ENCODE measurements at places on chromosomes 3 and 15.

DNA sequence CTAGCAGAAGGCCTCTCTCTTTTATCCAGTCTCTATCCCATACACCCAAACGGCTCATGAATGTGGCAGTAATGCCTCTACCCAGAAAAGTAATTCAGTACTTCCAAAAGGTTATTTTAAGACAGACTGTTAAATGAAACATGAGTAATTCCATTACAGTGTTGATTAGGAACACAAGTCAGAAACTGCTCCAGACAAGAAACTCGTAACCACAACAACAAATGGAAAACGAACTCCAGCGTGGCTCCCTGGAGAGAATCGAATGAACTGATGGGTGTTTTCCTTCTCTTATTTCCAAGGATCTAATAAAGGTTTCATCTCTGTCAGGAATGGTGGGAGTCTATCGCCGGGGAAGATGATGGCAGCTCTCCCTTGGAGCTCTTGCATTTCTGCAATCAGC lies 228.4 kb downstream of the MAGI1 start:
- no peak for DNase-seq

DNA sequence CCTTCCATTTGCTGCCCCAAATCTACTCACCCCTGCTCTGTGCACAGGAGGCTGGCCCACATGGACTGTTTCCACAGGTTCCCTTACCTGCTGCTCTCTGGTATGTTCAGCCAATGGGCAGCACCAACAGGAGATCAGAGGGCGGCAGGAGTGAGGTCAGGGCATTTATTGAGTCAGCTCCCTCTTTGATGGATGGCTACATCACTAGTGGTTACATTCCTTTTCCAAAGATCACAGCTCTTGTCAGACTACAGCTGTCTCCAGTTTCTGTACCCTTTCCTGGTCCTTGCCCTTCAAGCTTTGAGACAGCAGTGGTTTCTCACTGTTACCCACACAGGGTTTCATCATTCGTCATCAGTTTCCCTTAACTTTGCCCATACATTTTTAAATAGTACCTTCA lies 325.1 kb downstream of the SUCLG2 start:
- DNase-seq, result no peak

GRCh38 chr3:11021611-11022011 lies 29.1 kb downstream of the SLC6A1 start:
- no peak for DNase-seq

DNA sequence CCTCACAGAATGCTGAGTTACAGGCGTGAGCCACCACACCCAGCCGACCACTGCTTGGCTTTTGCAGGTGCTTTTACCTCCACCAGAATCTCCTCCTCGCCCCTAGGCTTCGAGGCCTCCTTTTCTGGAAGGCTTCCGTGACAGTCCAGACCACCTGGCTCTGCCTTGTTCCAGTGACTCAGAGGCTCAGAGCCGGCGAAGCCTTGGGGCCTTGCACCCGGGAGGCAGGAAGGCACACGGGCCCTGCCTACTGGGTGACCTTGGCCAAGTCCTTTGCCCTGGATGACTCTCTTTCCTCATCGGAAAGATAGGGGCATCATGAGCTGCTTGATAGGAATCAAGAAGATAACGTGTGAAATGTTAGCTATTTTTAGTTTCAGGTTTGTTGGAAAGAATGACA lies 31.3 kb upstream of the FURIN start:
- DNase-seq, result no peak

DNA sequence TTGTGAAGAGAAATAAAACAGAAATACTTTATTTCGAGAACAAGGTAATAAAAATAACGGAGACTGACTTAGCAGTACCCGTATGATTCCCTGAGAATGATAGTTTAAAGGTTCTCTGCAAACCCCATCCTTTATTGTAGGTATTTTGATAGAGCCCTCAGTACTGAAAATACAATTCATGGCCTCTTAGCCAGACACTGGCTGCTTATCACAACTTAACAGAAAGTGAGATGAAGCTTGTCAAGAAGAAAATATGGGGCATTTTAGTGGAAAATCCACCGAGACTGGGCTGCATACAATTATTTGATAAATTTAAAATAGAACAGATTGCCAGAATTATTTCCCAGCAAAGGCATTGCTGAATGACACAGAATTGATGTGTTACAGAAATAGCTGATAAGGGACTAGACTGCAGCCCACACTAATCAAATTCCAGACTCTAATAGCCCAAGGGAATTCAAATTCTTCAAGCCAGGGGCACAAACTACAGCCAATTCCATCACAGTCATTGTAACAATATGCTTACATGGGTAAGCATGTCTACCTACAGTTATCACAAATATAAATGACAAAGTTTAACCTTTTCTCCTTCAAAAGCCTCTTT lies 521.9 kb downstream of the PLOD2 start:
- no peak for DNase-seq

DNA sequence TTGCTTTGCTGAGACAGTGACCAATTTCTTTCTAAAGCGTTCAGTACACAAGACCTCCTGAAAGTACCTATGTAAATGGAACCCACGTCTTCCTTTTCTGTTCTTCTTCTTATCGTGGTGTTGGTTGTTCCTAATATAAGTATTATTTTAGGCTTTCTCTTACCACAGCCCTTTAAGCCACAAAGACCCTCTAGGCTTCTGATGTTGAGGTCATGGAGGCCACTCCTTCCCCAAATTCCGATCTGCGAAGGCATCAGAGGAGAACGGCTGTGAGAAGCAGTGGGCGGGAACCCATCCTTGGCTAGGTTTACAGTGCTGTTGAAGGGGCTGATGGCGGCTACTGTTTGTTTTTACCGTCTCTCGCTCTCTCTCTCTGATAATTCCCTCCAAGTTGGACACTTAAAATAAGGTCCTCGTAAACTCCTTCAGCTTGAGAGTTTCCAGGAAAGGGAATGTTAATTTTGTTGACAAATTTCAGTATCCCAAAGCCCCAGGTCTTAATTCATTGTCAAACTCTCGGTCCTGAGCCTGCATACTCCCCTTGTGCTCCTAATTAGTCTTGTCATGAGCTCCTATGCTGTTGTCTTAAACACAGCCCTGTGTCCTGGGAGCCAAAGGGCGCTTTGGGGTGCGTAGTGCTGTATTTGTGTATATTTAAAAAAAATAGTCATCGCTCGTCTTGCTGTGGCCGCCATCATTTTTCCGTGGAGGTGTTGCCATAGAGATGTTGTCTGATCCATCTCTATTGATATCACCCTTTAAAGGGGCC lies 178.8 kb downstream of the OPA1 start:
- DNase-seq, result no peak

DNA sequence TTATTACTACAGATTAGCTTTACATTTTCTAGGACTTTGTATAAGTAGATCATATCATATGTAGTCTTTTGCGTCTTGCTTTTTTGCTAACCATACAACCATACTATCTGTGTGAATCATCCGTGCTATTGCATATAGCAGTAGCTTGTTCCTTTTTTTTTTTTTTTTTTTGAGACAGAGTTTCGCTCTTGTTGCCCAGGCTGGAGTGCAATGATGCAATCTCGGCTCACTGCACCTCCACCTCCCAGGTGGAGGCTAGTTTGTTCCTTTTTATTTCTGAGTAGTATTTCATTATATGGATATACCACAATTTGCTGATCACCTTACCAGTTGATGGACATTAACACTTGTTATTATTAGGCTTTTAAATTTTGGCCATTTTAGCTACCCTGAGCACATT lies 54.5 kb upstream of the TBL1XR1 start:
- no peak for DNase-seq

DNA sequence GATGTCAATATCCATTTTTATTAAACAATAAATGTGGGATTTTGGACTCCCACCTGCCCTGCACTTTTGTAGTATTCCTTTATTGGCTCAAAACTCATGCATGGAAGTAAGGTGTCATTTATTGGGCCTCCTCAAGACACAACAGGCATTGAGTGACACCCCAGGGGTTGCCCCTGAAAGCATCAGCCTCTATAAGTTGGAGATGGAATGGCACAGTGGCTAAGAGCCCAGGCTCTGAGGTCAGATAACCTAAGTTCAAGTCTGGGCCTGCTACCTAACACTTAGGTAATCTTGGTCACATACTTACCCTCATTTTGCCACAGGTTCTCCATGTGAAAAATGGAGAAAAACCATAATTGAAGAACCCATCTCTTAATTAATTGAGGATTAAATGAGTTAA lies 4.6 kb downstream of the CAPN3 start:
- no peak for DNase-seq

DNA sequence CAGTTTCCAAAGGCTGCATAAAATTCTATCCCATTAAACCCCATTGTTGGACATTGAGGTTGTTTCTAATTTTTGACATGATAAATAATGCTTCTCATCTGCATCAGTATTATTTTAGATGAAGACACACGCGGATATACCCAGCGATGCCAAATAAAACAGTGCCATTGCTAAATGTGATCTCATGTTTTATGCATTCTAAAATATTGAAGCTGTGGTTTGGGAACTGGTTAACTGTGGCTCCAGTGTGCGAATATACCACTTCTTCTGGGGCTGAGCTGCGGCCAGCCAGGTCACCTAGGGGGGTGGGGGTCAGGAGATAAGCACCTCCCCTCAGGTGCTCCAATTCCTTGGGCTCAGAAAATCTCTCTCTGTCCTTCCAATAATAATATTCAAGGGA lies 230.0 kb downstream of the ADAMTS9 start:
- no peak for DNase-seq

GRCh38 chr3:65128346-65128745 lies 440.5 kb upstream of the ADAMTS9 start:
- no peak for DNase-seq

- no peak for DNase-seq
These were observed 9.3 kb downstream of the CRYBG3 start for GRCh38 chr3:97831140-97831539.

DNA sequence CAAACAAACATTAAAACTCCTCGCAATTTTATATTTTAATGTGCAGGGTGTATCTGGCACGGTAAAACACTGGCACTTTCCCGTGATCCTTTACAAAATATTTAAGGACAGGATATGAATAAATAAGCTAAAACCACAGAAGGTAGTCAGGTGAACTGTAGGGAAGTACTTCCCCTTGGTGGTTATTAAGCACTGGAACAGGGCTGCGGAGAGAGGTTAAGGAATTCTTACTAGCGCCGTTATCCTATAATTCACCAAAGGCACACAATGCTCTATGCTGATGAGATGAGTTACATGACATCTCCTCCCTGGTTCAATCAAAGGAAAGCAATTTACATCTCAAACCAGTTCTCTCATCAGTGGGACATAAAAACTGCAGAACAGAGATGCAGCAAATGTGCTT lies 289.8 kb downstream of the ZBTB20 start:
- no peak for DNase-seq

- DNase-seq, result no peak
These were observed 1.4 kb downstream of the ISLR2 start for GRCh38 chr15:74131628-74132413.

GRCh38 chr15:93420477-93420876 lies 331.5 kb upstream of the RGMA start:
- no peak for DNase-seq

DNA sequence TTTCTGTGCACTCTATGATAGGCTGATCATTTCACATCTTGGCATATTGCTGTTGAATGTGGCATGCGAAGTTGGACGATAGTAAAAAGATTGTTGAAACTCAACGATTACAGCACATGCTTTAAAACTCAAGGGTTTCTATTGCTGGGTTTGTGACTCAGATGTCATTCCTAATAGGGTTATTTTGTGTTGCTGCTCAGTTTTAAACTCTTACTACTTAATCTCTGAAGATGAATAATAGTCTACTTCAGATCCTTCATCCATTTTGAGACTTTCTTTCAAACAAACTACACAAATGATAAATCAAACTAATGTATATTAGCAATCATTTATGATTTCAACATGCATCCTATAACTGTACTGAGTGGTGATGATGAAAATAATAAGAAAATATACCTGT lies 71.3 kb upstream of the MBNL1 start:
- DNase-seq, result no peak

DNA sequence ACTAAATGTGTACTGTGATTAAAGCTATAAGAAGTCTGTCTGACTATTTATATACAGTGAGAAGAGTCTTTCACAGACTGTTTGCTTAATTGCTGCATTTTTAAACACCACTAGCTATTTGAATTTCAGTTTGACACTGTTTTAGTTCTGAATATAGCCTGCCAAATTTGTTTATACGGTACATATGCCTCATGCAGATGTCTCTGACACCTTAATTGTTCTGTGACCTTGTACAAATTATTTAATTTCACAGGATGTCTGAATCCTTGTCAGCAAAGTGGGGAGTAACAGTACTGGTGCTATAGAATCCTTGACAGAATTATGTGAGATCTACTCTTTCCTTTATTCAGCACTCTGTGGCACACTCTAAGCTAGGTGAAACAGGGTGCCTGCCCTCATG lies 125.5 kb downstream of the MBNL1 start:
- DNase-seq, result no peak

DNA sequence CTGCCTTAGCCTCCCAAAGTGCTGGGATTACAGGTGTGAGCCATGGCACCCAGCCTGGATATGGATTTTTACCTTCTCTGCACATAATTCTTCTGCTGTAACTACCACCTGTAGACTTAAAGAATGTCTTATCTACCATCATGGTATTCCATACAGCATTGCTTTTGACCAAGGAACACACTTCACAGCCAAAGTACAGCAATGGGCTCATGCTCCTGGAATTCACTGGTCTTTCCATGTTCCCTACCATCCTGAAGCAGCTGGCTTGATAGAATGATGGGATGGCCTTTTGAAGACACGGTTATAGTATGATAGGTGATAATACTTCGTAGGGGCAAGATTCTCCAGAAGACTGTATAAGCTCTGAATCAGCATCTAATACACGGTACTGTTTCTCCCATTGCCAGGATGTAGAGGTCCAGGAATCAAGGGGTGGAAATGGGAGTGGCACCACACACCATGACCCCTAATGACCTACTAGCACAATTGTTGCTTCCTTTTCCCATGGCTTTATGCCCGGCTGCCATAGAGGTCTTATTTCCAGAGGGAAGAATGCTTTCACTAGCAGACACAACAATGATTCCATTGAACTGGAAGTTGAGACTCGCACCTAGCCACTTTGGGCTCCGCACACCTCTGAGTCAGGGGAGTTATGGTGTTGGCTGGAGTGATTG lies 60.9 kb upstream of the CDV3 start:
- no peak for DNase-seq

GRCh38 chr15:82571722-82572222 lies 31.5 kb upstream of the RPS17 start:
- no peak for DNase-seq

DNA sequence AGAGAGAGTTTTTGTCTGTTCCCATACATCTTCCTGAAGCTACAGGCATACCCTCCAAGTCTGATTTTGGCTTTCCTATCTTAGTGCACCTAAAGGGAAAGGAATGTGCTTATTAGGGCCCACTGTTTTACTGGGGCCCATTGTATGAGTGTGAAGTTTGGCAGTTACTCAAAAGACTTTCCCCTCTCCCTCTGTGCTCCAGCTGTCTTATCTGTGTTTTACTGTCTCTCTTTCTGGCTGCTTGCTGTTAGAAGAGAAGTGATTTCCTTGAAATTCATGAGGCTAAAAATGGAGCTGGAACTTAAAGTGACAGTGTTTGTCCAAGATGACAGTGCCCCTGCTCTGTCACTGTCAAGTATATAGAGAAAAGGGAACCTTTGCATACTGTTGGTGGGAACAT lies 436.2 kb downstream of the OCA2 start:
- no peak for DNase-seq

Data from glomerular endothelial cell (primary cell).